ENCODE measurements at places on chromosomes 7 and 10.

DNA sequence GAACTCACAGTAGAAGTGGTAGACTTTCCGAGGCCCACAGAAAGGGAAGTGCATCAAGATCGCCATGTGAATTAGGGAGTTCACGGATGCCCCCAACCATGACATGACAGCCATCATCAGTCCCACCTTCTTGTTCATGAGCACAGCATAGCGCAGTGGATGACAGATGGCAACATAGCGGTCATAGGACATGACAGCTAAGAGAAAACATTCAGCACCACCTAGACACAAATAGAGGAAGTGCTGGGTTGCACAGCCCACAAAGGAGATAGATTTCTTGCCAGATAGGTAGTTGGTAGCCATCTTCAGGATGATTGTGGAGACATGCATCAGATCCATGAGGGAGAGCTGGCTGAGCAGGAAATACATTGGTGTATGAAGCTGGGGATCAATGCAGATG, 342 bp downstream of the OR2AE1 start:
- DNase-seq = no peak

DNA sequence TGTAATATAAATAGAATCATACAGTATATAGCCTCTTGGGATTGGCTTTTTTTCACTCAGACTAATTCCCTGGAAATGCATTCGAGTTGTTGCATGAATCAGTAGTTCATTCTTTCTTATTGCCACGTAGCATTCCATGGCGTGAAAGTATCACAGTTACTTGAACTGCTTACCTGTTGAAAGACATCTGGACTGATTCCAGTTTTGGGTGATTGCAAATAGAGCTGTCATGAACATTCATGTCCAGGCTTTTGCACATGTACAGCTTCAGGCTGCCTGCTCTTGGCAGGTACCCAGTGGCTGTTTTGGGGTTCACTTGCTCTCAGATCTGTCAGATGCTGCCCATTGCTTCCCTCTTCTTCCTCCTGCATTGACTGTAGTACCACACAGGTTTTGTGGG, 54.9 kb downstream of the LRGUK start:
- peak; percentile 80 for DNase-seq

DNA sequence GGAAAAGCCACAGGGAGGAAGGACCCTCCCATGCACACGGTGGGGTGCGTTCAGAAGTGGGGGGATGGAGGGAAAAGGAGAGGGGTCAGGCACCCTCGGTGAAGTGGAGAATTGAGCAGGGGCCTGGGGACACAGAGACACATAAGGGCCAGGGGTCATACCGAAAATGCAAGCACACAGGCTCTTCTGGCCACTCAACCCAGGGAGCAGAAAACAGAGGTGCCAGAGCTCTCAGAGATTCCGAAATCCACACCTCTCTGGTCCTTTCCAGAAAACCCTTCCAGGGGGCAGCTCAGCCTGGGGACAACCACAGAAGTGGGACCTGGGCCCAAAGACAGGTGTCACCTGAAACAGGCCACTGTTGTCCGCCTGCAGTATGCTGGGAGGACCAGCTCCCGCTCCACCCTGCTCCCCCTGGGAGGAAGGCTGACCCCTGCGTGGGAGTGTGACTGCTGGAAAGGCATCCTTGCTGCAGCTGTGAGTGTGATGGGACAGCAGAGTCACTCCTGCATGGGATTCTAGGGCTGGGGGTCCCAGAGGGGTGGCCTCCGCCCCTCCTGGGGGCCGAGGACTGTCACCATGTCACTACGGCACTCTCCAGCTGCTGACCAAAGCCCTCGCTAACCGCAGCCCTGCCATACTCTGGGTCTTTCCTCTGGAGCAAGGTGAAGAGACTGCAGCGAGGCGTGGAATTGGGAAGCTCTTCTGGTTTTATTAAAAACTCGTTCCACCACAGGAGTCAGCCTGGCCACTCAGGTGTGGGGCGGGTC, 63.1 kb downstream of the TMEM209 start:
- DNase-seq = no peak

DNA sequence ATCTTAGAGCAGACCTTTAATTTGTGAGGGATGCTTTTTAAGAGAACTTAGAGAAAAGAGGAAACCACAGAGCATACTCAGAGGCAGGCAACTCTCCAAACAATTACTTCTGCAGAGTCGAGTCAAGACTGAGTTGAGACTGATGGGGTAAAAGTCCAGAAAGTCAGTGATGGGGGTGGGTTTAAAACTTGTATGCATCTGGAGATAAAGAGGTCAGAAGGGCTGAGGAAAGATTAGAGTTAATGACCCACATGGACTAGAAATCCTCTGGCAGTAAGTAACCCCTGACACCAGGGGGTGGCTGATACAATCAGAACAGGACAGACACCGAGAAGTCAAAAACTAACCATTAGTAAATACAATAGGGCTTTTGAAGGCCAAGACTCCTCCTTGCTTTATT, 42.4 kb upstream of the SEPTIN7 start:
- no peak for DNase-seq

Data from foreskin keratinocyte (primary cell).